ENCODE measurements at places on chromosomes 2 and 18.

DNA sequence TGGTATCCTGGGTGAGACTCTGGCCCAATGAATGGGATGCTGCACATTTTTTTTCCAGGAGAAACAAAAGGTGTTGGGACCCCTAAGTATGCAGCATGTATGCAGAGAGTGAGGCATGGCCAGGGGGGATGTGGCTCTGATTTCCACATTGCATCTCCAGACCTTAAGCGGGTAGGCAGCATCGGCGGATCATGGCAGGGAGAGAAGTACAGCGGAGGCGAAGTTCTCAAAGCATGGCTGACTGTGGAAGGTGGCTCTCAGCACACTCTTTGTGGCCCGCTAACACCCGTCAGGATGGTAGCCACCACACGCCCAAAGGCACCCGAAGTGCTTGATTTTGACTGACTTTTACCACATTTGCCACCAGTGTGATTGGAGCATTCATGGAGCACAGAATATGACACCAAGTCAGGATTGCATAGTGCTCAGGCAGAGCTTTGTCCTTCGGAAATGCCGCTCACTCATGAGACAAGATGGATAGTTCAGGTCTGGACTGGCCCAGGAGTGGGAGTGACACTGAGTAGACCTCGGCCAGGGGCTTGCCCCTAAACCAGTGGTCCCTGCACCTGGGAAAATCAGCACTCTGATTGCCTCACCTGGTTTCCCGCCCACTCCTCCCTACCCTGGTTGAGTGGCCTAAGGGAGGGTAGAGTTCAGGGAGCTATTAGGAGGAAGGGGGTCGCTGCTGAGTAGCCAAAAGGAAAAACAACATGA, 14.2 kb downstream of the INPP4A start:
- no peak for DNase-seq

DNA sequence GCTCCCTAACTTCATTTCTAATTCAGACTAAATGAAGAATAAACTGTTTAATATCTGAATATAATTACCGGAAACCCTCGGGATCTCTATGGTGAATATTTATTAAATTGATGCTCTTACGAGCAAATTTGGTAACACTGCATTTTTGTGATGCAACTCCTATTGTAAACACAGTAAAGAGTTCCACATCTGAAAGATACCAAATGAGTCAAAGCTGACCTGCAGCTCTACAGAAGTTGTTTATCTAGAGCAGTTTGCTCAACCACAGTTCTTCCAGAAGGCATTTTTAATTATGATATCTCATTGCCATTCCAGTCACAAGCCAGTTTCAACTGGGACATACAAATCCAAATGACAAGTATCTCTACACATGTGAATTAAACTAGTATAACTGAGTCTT, 129.7 kb downstream of the PKP4 start:
- no peak for DNase-seq

DNA sequence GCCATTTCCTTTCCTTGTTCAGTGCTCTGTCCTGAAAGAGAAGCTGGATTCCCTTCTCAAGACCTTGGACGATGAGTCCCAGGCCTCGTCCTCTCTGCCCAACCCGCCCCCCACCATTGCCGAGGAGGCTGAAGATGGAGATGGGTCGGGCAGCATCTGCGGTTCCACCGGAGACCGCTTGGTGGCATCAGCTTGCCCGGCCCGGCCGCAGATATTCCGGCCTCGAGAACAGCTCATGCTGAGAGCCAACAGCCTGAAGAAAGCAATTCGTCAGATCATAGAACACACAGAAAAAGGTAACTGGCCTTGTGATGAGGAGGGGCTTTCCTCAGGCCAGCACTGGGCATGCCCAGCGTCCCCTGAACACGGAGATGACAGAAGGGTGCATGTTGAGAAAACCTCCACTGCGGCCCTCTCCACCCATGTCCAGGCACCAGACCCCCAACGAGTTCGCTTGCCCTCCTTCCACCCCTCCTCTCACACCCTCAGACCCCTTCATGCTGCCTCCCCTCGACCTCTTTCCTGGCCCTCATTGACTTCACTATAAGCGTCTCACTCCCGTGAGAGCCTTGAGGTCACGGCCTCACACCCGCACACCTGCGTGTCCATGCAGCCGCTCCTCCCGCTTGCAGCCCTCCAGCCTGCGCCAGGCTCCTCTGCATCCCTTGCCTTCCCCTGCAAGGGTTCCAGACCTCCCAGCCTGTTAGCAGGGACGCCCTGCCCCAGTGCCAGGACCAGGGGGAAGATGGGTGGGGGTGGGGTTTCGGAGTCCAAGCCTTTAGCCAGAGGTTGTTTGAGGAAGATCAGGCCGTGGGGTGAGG, 95.0 kb downstream of the DGKD start:
- no peak for DNase-seq

- DNase-seq: no peak
Observed at GRCh38 chr2:6148882-6149281, 456.7 kb downstream of the SOX11 start.

Data from stimulated activated CD8-positive, alpha-beta memory T cell treated with anti-CD3 and anti-CD28 coated beads, Interleukin-2, amount 100 ng/mL, for 1 hour (primary cell).